Activated CD4-positive, alpha-beta memory T cell treated with anti-CD3 and anti-CD28 coated beads for 36 hours (primary cell): ENCODE measurements at places on chromosomes 7 and 10. TPM values are rescaled to one million over a fixed set of nuclear protein-coding genes. Genes with fewer than 3 reads are reported as not detected.

The TSPAN33 gene
- total RNA-seq: 4.1 TPM

The MUC12 gene
- total RNA-seq: 1.0 TPM

The LIPF gene
- not detected for total RNA-seq

The VAX1 gene
- not detected for total RNA-seq

The ZNF736 gene
- 23.6 TPM for total RNA-seq
